Activated T-helper 1 cell treated with anti-CD3 and anti-CD28 coated beads, Interleukin-2, amount 50 U/mL, for 16 hours (primary cell): ENCODE measurements at places on chromosomes 3 and 15.

GRCh38 chr3:16090706-16091105 is 83.8 kb upstream of the GALNT15 start:
- DNase-seq, result no peak

DNA sequence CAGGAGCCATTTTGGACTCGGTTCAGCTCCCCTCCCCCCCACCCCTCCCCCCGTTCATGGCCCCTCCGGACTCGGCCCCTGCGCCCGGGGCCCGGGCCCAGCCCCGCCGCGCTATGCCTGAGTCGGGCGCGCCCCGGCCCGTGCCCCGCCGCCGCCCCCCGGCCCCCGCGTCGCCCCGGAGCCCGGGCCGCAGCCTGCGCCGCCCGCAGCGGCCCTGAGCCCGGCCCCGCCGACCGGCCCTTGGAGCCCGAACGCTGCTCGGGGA is 155 bp downstream of the ACVR2B start:
- no peak for DNase-seq

GRCh38 chr3:31255007-31255581 is 277.6 kb upstream of the STT3B start:
- DNase-seq, result no peak

GRCh38 chr15:39784125-39784524 is 1.5 kb upstream of the FSIP1 start:
- no peak for DNase-seq

- no peak for DNase-seq
These were observed 214.9 kb downstream of the TCF12 start for GRCh38 chr15:57133127-57133968.

DNA sequence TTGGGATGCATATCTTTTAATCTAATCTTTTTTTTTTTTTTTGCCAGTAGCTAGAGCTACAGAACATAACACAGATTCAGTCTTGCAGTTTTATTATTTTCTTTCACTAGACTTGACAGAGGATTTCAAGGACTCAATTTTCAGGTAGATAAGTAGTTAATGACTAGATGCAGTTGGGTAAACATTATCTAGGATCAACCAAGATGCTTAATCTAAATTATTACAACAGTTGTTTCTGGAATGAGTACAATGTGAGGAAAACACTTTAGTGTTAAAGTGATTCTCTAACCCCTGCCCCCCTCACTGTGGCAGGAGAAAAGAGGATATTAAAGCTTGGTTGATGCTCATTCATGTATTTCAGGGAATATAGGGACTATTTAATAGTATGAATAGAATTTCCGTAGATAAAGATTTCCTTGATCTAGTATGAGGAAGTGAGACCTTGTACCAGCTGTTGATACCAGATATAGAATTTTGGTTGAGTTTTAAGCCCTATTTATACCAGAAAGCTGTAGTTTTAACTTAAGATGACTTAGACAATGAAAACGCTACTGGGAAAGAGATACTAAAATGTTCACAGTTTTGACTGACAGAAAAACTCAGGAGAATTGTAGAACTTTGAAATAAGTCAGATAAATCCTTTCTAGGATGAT is 389.0 kb upstream of the C2CD4B start:
- no peak for DNase-seq

GRCh38 chr3:143367171-143367570 is 247.6 kb downstream of the CHST2 start:
- DNase-seq, result no peak

DNA sequence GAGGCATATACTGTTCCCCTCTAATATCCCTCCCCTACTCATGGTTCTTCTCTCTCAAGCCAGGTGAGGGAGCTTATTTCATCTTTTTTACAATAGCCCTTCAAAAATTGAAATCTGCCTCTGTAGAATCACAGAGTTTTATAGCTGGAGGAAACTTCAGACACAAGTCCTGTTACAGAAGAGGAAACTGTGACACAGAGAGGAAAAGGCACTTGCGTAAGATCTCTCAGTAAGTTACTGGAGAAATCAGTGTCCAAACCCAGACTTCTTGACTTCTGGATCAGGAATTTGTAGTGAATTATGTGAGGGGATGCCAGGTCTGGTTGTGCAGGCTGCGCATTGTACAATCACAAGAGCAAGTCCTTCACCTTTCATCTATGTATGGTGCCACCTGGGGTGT is 4.6 kb downstream of the FGD5 start:
- no peak for DNase-seq

DNA sequence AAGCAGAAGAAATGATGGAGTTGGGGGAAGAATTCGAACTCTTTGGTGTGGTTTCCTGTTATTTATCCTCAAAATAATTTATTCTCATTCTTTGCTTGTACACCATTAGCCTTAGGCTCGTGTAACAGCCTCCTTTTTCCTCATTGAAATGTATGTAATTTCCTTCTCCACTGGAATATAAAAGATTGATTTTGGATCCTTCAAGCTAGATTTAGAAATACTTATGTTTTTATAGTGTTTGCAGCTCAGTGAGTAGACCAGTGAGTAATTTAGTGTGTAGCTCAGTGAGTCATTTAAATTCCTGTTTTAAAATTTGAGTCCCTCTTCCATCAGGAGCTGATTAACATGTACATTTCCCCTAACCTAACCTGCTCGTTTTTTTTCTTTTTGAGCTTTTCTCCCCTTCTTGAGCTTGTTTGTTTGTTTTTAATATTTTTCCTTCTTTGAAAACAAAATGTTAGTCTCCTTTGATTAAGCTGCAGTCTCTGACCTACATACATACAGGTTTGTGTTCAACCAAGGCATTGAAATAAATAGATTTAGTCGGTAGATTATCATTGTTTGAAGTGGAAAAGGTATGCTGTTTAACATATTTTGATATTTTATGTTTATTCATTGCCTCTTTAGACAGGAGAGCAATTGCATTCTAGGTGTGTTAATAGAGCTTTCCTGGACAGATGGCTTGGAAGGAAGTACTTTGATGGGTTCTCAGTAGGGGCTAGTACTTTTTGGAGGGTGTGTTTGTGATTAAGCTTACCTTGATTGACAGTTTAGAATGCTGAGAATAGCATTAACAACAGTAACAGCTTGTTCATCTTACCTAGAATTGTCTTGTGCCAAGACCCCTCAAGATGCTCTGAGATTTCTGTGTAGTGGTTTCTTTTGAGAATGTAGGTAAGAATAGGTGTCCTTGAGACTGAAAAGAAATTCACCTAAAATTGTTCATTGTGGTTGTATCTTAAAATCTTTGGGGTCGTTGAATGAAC is 5.9 kb downstream of the USP3 start:
- DNase-seq, result no peak

DNA sequence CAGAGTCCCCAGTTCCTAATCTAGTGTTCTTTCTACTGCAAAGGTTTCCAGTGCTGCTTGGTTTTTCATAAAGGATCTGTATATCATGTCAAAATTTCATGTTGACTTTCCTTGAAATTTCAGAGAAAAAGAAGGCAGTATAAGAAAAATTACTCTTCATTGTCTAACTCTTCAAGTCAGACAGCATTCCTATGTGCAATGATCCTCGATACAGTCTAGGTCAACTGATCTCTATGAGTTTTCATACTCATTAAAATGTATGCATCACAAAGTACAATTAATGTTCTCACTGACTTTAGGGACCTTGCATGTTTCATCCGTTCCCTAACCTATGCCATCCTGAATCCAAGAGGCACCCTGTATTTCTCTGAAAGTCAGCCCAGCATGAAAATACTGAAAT is 317.3 kb downstream of the ZBTB20 start:
- DNase-seq, result no peak

GRCh38 chr3:14771593-14772497 is 46.9 kb upstream of the FGD5 start:
- no peak for DNase-seq

- no peak for DNase-seq
These were observed 402.1 kb upstream of the MCTP2 start for GRCh38 chr15:93829115-93829870.

DNA sequence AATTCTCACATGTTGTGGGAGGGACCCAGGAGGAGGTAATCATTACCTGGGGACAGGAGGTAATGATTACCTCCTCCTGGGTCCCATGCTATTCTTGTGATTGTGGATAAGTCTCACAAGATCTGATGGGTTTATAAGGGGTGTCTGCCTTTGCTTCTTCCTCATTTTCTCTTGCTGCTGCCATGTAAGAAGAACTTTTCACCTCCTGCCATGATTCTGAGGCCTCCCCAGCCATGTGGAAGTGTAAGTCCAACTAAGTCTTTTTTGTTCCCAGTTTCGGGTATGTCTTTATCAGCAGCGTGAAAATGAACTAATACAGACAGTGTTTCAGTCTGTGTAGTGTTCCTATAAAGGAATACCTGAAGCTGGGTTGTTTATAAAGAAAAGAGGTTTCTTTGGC is 13.1 kb upstream of the KCTD6 start:
- no peak for DNase-seq

DNA sequence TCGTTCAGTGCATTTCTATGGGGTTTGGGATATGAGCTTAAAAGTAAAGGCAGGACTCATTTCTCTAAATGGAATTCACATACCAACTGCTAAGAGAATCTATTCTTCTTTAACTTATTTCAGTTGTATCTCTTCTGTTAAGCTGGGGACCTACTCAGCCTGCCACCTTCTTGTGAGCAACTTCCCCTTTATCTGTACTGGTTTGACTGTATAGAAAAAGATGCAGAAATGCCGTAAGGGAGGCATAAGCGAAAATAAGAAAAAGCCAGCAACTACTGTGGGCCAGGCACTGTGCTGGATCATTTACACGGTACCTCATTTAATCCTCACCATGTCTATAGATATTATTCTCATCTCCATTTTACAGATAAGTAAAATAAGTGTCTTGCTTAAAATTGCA is 38.4 kb downstream of the RBMS3 start:
- DNase-seq, result no peak

DNA sequence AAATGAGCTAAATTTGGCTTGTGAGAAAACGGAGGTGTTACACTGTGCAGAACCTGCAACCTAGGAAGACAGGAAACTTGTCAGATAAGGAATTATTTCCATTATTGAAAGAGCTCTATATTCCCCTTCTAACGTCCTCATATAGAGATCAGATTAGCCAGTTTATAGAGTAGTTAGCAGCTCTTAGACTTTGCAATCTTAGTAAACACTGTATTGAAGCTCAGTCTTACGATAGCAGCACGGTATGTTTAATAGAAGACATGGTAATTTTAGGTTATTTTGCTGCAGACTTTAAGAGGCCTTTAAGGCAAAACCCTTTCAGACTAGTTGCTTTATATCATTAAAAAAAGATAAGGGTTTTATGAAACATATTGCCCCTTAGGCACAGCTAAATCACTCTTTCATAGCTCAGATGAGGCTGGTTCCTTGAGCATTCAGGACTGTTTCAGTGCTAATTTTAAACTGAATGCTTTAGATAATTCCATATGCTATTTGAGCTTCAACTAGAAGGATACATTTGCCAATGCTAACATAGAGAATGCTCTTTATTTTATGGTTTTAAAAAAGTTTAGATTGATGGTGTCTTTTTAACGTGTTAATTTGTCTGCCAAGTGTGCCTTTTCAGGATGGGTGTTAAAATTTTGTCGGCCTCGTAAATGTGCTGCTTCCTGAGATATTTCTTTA is 234.3 kb downstream of the PYDC2 start:
- no peak for DNase-seq

DNA sequence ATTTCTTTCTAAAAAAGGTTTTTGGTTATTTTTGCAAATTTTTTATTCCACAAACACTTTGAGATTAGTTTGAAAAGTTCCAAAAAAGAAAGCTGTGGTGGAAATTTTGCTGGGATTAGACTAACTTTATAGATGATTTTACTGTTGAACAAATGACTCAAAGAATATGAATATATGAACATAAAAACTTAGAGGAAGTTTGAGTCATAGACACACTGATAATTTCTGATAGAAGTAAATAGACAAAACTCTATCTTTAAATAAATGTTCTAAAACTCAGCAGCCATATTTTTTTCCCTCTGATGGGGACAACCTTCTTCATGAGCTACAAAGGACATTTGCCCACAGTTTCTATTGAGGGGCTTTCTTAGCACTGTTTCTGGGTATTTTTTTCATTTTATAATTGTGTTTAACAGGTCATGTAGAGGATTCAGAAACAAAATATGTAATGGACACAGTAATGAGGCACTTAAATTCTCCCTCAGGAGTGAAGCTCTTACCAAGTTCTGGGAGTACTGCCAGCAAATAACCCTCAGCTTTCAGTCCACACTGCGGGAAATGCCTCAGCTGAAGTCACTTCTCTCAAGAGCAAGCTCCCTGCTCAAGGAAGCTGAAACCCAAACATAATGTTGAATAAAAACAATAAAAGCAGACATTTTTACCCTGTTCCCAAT is 157.6 kb downstream of the NFKBIZ start:
- no peak for DNase-seq

- DNase-seq, result no peak
These were observed 2.2 kb downstream of the THBS1 start for GRCh38 chr15:39582977-39583595.

- DNase-seq, result no peak
These were observed 407.0 kb downstream of the GAP43 start for GRCh38 chr3:116030131-116030850.

DNA sequence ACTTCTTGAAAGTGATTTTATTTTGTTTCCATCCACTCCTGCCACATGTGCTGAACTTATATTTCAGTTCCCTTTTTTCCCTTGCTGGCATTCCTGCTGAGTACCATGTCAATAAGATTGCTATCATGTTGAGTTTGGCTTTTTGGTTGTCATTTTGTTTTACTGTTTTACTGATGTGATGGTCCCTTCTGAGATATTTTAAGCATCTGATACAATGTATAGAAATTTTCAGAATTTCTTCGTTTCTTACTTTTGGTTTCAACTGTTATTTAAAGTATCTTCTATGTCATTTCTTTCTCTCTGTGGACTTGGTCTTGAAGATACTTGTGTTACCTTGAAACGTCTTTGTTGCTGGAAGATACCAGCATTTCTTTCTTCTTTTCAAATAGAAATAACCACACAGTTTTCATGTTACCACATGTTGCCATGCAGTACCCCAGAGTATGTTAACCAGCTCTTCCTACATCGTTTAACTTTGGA is 14.1 kb downstream of the SIDT1 start:
- no peak for DNase-seq

- DNase-seq, result no peak
These were observed 232.1 kb upstream of the LYSMD4 start for GRCh38 chr15:99965376-99965775.

DNA sequence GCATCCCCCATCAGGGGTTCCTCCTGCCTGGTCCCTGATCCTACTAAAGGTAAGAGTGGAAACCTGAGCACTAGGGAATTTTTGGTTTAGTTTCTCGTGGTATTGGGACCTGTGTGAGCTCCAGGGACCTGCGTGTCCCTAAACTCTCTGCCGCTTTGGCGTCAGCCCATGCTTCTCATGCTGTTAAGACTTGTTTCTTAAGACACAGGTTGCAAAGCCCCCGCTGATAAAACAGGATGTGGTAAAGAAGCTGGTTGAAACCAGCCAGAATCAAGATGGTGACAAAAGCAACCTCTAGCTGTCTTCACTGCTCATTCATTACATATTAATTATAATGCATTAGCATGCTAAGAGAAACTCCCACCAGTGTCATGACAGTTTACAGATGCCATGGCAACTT is 64.6 kb downstream of the LYZL4 start:
- DNase-seq, result no peak

DNA sequence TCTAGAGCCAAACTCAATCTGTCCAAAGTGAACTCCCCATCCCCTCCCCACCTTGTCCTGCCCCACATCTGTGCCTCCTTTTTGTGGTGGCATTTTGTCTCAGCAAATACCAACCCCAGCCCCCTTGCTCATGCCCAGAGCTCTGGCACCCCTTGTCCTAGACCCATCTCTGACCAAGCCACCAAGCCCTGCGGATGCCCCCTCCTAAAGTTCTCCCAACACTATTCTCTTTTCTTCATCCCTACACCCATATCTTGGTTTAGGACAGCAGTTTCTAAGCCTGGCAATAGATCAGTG is 17.7 kb downstream of the ACAA1 start:
- no peak for DNase-seq

GRCh38 chr15:67564021-67564967 is 21.8 kb downstream of the MAP2K5 start:
- DNase-seq, result no peak
